ENCODE measurements at places on chromosomes 1 and 21.

- DNase-seq: no peak
Measured at GRCh38 chr1:199685369-199685768, 342.1 kb upstream of the NR5A2 start.

DNA sequence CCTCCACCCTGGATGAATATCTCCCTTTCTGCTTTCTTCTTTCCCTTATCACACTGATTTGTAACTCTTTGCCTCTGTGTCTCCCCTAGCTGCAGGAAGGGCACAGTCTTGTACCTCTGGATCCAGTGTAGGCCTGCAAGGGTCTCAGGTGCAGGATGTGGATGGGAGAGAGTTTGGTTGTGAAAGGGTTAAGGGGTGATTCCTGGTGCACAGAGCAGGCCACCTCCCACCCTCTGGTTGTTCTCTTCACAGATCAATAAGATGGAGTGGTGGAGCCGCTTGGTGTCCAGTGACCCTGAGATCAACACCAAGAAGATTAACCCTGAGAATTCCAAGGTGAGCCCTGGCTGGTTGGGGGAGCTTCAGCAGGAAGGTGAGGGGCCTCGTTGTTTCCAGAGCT lies 15.1 kb downstream of the KDF1 start:
- no peak for DNase-seq

DNA sequence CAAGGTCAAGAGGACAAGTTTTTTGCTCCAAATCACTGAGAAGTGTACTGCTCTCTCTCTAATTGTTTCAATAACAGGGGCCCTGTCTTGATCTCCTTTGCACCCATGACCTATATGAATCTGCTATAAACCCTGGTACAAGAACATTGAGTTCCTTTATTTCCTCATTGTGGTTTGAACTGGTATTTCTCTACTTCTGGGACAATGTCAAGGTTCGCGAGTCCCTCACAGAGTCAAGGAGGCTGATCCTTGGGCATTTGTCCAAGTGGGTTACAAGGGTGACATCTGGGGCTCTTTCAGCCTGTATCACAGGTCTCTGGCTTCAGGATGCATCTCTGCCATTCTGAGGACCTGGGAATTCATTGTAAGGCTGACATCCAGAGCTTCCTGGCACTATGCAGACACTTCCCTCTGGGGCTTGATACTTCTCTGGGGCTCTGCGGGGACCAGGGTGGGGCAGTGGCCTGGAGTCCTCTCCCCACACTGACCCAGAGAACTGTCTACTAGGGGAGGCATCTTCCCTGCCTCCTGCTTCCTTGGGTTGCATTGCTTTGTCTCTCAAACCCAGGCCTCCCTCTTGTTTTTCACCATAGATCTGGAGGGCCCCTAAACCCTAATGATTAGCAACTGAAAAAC lies 22.5 kb upstream of the ZNF648 start:
- peak; percentile 25 for DNase-seq

DNA sequence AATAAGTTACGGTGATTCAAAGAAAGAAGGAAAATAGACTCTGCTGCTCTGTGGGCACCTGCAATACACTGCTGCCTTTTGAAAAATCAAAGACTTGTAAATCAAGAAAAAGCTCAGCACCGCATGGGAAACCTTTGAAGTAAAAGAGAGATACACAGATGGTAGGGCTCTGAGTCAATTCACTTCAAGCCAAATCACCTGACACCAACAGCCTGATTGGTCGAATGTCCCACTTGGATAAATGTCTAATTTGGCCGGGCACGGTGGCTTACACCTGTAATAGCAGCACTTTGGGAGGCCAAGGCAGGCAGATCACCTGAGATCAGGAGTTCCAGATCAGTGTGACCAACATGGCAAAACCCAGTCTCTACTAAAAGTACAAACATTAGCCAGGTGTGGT lies 19.2 kb upstream of the RCAN3 start:
- DNase-seq: no peak

- no peak for DNase-seq
Measured at GRCh38 chr1:170664093-170664827, at the start of gene PRRX1. Gene PRRX1 (plus strand): TSS chr1:170664131. CDS start chr1:170664219, 88 bp downstream.

- DNase-seq: no peak
Measured at GRCh38 chr1:77290576-77290975, 8.8 kb downstream of the AK5 start.

GRCh38 chr1:202172015-202172355 lies 11.6 kb upstream of the PTPN7 start:
- no peak for DNase-seq

DNA sequence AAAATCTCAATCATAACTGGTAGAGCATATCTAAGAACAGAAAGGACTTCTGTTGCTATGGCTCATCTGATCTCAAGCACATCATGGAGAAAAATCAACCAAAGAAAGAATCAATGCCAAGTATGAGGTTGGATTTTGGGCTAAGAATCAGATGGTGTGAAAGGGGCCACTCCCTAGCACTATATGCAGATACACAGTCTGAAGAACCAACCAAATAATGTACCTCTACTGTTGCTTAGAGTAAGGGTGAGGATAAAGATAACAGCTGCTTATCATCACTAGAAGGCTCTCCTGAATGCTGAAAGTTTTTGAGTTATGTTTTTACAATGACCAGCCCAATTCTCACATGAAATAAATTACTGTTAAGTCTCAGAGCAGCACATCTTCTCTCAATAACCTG lies 35.6 kb downstream of the ST7L start:
- DNase-seq: no peak

- DNase-seq: no peak
Measured at GRCh38 chr1:113858418-113858817, 13.1 kb downstream of the PTPN22 start.

DNA sequence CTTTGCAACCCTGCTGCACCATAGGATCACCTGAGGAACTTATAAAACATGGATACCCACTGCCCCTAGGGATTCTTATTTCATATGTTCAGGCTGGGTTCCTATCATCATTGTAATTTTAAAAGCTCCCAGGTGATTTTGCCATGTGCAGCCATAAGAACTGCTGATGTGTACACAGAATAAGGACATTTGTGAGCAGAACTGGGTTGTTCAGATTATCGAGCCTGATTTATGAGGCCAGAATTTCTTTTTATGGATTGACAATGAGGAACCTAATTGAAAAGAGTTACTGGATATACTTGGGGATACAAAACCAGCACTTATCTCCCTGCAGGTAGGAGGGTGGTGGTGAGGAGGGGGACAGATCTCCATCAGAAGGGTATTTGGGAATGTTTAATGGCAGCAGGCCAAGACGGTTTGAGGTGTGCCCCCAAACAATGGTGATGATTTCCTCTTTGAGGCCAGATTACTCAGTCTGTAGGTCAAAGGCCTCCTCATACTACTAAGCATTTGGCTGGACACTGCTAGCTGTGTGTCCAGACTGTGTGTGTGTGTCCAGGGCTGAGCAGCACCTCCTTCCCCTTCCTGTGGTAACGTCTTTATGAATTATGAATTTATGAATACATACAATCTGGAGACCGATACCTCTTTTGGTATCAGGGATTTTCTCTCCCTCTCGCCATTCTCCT lies 18.9 kb downstream of the NOS1AP start:
- DNase-seq: no peak

GRCh38 chr1:148333875-148334338 lies 149.2 kb downstream of the PPIAL4G start:
- DNase-seq: peak; percentile 41

DNA sequence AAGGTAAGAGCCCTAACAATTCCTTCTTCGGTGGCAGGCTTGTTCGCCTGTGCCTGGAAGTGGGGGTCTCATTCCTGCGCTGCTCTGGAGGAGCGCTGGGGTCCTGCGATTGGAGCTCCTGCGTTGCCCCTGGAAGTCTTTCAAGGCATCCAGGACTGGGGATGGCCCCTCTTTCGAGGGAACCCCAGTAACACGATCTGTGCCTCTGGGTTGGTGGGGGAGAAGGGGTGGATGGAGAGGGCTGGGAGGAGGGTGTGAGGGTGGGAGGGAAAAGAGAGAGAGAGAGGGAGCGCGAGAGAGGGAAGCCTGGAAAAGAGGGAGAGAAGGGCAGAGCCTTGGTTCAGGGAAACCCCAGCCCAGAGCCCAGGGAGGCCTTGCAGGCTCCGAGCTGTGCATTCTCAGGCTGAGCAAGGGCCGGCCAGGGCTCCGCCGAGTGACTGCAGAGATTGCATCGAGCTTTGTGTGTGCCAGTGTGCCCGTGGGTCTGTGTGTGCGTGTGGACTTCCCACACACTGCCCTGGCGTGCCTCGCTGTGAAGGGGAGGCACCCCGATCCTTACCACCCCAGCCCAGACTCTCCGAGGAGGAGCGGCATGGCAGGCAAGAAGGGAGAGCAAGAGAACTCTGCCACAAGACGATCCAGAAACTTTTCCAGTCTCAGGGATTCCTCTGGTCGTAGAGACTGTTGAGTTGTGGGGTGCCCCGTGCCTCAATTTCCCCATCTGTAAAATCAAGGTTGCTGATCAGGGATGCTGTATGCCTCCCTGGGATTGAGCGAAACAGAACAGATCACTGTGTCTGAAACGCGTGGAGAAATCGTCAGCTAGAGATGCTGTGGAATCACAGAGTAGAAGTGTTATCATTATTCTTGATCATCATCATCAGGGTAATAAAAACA lies 619 bp downstream of the BCL9 start:
- DNase-seq: peak; percentile 56

DNA sequence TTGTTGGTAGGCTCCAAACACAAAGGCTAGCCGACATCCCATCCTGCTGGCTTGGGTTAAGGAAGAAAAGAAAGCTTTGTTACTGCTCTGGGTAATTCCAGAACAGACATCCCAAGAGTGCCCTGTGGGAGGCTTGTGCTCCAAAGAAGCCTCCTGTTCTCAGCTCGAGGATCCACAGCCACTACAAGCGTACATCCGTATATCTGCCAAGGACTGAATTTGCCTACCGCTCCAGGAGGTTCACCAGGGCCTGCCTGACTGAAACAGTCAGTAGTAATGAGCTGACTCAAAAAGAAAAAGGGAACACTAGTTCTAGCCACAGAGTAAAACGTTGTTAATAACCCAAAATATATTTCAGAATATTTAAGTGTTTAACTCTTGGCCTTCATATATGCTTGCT lies 24.8 kb upstream of the MUTYH start:
- no peak for DNase-seq

- DNase-seq: no peak
Measured at GRCh38 chr1:201213106-201213770, 22.6 kb downstream of the IGFN1 start.

- no peak for DNase-seq
Measured at GRCh38 chr1:202501281-202501680, 152.8 kb downstream of the PPP1R12B start.

GRCh38 chr1:112712191-112712590 lies 2.9 kb downstream of the PPM1J start:
- no peak for DNase-seq

DNA sequence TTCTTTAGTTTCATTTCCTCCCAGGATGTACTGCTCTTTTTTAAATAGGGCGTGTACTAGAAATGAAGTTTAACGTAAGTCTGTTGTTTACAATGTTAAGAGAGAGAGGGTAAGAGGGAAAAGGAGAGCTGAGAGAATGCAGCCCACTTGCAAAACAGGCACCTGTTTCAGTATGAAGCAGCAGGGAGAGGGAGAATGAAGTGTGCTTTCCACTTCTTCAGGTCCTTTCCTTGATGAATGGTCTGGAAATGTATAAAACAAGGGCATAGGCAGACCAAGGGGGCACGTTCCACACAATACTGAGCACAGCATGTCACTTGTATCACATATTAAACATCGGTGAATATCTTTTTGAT lies 2.0 kb downstream of the KCNA3 start:
- DNase-seq: no peak

GRCh38 chr1:202852163-202852904 lies 36.6 kb downstream of the RABIF start:
- peak; percentile 46 for DNase-seq

DNA sequence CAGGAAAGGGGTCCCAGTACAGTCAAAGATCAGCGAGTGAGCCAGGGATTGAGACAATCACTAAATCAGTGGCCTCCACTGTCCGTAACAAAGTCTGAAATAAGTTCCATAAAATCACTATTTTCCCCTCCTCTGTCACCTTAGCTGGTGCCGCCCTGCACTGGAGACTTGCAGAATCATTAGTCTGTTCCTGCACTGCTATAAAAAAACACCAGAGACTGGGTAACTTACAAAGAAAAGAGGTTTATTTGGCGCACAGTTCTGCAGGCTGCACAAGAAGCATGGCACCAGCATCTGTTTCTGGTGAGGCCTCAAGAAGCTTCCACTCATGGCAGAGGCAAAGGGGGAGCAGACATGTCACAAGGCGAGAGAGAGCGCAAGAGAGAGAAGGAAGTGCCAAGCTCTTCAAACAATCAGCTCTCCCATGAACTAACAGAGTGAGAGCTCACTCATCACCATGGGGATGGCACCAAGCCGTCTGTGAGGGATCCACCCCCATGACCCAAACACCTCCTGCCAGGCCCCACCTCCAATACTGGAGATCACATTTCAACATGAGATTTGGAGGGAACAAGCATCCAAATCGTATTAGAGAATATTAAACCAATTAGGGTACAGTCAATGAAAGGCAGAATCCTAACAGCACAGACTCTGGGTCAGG lies 129.8 kb upstream of the TIAM1 start:
- DNase-seq: no peak

DNA sequence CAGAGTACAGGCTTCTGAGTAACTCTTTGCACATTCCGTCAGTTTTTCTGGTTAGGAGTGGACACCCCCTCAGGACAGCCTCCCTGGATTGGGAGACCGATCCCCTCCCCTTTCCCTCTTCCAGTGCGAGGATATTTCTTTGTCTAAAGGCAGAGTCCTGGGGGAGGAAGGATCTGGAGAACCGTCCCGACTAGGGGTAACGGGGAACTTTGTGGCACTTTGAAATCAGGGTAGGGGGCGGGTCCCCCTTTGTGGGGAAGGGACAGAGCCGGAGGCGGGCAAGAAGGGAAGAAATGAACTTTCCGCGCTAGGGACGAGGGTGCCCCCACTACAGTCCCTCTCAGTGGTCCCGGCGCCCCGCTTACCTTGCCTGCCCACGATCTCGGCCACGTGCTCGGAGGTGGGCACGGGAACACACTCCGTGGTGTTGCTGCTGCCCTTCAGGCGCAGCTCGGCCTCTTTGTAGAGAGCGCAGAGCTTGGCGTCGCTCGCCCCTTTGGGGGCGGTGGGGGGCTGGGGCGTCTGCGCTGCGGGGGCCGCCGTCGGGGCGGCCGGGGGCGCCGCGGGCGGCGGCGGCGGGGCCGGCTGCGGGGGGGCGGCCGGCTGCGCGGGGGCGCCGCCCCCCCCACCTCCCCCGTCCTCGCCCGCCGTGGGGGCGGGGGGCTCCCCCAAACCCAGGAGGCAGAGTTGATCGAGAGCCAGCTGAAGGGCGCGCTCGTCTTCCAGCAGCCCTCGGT lies 917 bp downstream of the MEX3A start:
- DNase-seq: no peak

Measured in colonic mucosa (tissue), 4 donors.